Activated CD4-positive, alpha-beta T cell treated with anti-CD3 and anti-CD28 coated beads for 24 hours (primary cell): ENCODE measurements at places on chromosomes 4 and X.
A peak's percentile ranks its signal among the peaks of the same experiment; 100 is the strongest.

- no peak for DNase-seq
These were observed 57.9 kb downstream of the DKK2 start for GRCh38 chr4:106978046-106978774.

- DNase-seq, result peak; percentile 39
These were observed 1.6 kb downstream of the LONRF3 start for GRCh38 chrX:118975831-118976598.

- DNase-seq, result no peak
These were observed 39.3 kb downstream of the MEPE start for GRCh38 chr4:87872028-87872427.

DNA sequence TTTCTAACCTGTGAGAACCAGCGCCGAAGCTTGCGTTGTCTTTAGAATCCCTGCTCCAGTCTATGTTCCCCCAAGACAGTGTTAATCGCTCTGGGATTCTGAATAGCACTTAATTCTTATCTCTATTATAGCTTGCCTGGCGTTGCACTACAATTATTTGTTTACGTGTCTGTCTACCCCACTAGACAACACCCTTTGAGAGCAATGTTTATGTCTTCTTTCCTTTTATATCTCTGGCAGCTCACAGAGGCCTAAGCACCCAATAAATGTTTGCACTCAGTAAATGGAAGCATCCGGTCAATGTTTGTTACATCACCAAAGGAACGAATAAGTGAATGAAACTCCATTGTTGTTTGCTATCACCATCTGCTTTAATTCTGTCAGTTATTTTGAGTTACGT, 4.8 kb upstream of the NHS start:
- no peak for DNase-seq

DNA sequence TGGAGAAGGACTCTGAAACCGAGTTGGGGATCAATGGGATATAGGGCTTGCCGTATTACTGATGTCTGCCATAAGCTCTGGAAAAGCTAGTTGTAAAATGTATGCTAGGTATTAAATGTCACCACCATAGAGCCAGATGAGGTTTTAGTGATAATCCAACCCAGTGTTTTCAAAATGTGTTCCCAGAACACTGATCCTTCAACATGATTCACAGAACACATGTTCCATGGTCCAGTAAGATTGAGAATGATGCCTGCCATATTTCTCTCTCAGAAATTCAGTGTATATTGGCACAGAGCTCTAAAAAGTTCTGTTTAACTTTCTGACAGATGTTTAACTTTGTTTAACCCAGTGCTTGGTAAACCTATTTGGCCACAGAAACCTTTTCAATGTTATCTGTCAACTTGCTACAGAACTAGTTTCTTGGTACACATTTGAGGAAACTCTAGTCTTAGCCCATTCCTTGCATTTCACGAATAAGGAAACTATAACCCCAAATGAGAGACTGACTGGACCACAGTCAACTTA, 160.2 kb downstream of the PALLD start:
- DNase-seq, result no peak

DNA sequence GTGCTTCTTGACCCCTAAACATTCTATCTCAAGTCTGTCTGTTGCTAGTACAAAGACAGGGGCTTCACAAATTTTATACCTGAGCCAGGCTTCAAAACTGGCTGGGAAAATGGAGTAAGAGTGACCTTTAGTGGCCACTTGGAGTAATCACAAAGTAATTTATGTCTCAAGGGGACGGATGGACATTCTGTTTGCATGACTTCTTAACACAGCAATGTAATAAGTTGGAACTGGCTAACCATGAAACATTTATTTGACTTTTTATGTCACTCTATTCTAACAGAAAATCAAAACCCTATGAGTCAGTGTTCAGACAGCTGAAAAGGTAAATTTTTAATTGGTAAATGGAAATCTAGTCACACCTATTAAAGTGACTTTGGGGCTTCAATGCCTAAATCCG, 600.6 kb downstream of the ANKRD50 start:
- DNase-seq, result no peak

- no peak for DNase-seq
These were observed 77.2 kb downstream of the DMD start for GRCh38 chrX:33134164-33134563.

- DNase-seq, result no peak
These were observed 107.8 kb upstream of the SCML1 start for GRCh38 chrX:17629519-17629918.

GRCh38 chrX:40127052-40127451, 29.3 kb upstream of the BCOR start:
- no peak for DNase-seq

- no peak for DNase-seq
These were observed 59.8 kb downstream of the NELFA start for GRCh38 chr4:1948892-1949436.

- DNase-seq, result no peak
These were observed 140.1 kb upstream of the SMIM31 start for GRCh38 chr4:164613792-164614191.

- DNase-seq, result no peak
These were observed 338.6 kb upstream of the GRID2 start for GRCh38 chr4:91965166-91965565.

- DNase-seq, result no peak
These were observed 38.6 kb downstream of the CLCN4 start for GRCh38 chrX:10195425-10195824.

GRCh38 chr4:2105559-2105958, 46.4 kb downstream of the NAT8L start:
- no peak for DNase-seq

DNA sequence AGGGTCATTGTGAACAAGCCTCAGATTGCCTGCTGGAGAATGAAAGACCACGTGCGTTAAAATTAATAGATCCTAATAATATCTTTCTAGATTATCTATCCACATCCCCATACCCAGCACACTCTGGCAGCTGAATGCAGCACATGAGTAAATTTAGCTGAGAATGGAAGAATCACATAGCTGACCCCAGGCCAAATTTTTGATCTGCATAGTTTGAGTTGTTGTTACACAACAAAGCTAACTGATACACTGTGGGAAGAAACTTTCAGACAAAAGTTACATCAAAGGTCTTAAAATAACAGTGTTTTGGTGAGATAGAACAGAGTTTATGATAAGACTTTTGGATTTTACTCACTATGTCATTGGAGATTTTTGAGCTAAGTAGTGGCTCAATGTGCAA, 72.4 kb upstream of the ANXA10 start:
- no peak for DNase-seq

DNA sequence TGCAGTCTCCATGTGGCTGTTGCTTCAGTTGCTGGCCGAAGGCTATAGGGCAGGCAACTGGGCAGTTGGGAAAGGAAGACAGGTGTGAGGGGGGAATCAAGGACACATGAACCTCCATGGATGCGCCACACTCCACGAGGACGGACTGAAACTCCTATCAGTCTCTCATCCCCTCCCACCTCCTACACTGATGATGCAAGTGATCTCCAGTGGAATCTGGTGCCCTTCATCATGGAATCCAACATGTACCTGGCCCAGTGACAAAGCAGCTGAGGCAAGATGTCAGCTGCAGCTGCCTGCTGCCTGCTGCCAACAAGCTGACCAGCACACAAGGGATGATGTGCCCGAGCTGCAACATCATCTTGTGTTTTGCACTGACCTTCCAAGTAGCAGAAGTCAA, 26.0 kb upstream of the MGST2 start:
- DNase-seq, result no peak

- DNase-seq, result no peak
These were observed 42.9 kb downstream of the AFF1 start for GRCh38 chr4:86977621-86978184.

GRCh38 chr4:97457253-97457652, 686.0 kb downstream of the STPG2 start:
- no peak for DNase-seq
